ENCODE measurements at places on chromosomes 3 and 15.

DNA sequence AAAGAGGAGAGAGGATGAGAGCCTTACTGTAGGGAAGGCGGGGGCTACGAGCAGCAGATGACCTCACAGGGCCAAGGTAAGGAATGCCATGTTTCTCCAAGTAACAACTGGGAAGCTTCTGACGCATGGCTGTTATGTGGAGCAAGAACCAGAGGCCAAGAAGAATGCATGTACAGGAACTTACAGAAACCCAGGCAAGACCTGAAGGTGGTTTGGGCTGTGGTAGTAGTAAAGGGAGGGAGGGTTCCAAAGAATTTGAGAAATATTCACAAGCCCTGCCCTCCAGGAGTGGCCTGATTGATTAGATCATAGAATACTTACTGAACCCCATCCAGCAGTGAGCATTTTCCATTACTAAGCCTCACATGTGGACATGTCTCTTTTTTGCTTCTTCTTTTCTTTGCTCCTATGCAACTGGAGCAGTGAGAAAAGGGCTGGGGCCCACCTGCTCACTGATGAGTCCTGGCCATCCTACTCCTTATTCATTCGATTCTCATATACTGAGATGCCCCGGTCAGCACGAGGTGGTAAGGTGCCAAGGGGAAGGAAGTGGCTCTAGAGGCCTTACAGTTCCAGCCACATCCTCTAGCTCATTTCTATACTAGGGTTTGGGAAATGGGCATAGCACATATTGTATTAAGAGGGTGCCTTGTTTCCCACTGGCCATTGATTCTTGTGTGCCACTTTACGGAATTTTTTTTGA is 8.3 kb upstream of the SLC12A8 start:
- DNase-seq = peak; percentile 33

- DNase-seq = no peak
Observed at GRCh38 chr3:134859341-134859740, 64.3 kb downstream of the EPHB1 start.

DNA sequence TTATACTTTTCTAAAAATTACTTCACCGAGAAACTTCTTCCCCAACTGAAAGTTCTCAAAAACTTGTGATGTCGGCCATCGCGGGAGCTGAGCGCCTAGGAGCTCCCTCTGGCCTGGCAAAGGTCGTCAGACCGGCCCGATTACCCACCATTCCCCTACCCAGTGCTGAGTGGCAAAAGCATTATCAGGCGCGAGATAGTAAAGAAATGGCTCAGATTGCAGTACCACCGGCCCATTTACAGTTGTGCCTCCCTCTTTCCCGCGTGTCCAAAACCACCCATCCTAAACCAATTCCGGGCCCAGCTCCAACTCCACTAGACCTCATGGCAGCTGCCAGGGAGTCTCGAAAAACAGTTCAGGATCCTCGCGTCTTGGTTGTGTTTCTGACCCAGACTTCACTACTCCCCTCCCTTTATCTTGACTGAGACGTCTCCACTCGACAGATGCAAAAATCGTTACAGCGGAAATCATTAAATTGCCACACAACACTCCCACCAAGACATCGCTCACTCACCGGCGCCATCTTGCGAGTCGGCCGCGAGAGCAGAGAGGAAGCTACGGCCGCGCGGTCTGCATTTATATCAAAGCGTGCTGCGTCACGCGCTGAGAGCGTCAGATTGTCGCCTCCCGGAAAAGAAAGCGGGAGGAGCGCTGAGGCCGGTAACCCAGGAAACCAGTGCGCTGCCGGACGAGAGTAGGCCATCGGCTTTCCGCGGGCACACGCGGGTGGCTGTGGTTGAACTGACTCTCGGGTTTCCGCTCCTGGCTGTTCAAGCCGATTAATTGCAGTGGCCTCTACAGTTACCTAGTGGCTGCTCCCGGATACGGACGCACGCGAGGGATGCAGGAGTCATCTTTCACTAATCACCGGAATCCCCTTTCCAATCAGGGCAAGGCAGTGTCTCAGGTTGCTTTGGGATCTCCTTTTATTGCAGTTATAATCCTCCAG is at the start of gene RPL22L1:
RPL22L1 (minus strand) TSS at position 551 of the 949 bp plus-strand sequence; CDS start at position 523, 28 bp downstream.
- DNase-seq = peak; percentile 96

GRCh38 chr3:181613191-181613590 is 98.5 kb upstream of the SOX2 start:
- no peak for DNase-seq

- DNase-seq = no peak
Observed at GRCh38 chr3:168470380-168470779, 374.7 kb upstream of the GOLIM4 start.

DNA sequence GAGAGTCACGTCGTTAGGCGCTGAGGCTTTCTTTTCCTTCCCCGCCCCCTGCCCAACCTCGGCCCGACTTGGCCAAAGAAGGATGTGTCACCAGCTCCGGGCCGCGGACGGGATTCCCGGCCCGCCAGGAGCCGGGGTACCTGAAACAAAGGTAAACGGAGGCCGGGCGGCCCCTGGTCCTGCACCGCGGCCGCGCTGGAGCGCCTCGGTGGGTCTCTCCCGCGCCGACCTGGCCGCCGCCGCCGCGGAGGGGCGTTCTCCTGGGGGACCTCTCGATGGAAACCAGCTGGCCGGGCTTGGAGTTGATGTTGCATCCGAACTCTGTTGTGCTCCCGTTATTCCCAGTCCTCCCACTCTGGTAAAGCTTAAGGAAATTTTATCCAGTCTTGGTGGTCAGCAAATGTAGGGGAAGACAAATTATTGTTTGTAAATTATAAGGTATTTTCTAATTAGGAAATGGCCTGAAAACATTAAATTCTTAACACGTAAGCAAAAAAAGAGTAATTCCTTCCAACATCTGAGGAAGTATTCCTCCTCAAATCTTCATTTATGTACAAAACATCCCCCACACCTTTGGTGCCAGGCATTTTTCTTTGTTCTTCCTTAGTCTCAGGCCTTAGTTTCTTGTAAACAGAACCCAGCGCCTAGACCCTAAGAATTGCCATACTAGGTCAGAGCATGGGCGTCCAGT is 888 bp downstream of the PPP2R3A start:
- no peak for DNase-seq

DNA sequence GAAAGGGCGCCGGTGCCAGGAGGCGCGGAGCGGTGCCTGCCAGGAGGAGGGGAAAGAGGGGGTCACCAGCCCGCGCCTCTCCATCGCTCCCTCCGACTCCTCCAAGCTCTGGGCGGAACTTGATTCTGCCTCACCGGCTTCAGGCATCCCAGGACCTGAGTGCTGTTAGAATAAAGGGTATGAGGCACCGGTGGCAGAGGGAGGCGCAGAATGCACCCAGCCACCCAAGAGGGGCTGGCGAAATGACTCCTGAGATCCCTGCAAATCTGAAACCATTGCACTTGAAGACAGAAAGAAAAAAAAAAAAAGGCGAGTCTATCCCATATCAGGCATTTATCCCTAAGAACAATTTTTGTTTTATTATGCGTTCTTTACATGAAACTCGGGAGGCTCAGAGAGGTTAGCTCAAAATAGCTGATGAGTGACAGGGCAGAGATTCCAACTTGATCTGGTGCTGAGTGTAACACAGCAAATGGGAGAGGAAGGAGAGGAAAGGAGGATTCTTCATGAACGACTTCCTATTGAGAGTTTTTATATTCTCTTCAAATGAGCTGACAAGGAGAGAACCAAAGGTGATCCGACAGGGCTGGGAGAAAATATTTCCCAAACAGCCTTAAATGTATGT is 157.0 kb upstream of the FRMD4B start:
- no peak for DNase-seq

- peak; percentile 13 for DNase-seq
Observed at GRCh38 chr3:154176036-154176435, 54.8 kb downstream of the ARHGEF26 start.

GRCh38 chr15:101566748-101567488 is 77.4 kb upstream of the PCSK6 start:
- DNase-seq = no peak

GRCh38 chr3:45093176-45093575 is 53.0 kb downstream of the CDCP1 start:
- no peak for DNase-seq

DNA sequence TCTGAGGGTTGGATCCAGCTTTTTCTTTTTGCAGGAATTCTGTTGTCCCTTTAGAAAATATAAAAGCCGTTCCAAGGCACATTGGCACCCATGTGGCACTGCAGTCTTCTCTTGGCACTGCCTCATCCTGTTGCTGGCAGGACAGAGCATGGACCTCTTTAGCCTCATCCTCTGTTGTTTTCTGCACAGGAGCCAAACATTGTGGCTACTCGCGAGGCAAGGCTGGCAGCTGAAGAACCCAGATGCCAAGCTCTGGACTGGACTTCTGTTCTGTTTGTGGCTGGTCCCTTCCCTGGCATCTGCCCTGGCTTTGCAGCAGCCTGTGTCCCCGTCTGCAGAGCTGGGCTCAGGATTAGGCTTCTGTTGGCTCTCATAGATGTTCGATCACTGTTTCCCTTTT is 224.7 kb upstream of the TBC1D5 start:
- no peak for DNase-seq

DNA sequence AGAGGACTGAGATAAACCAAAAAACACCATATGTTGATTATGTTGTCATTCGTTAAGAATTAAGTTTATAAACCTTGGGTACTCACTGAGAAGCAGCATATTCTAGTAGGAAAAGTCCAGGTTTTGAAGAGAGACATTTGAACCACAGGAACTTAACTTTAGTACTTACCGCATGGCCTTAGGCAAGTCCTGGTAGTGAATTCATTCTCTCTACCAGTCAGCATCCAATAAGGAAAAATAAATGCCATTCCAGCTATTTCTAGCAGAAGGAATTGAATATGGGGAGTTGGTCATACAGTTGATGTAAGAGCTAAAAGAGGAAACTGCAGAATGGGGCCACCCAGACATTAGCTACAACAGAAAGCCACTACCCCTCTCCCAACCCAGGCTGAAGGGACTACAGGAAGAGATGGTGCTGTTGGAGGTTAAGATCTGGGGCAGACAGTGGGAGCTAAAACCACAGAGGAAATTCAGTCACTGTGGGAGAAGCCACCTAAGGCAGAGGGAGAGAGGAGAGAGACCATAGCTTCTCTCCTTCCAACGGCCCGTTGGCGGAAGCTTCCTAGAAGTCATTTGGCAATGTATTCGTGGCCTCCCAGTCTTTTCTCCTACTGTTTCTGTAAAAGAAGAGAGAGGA is 133.8 kb upstream of the RARB start:
- DNase-seq = no peak

- no peak for DNase-seq
Observed at GRCh38 chr3:197820550-197821335, 29.7 kb downstream of the LRCH3 start.

DNA sequence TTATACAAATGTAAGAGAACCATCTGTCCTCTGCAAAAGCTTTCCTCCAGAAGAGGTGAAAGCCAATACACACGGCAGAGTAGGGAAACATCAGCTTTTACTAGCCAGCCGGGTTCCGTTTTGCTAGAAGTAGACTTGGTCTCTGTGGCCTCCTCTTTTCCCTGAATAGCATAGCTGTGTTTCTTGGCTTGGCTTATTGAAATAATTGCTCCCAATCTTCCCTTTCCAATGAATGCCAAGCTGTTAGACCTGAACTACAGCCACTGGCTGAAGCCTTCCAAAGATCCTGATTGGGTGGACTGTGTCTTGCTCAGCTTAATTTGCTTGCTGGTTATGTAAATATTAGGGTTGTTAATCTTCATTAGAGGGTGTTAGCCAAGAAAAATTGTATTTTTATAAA is 157.8 kb upstream of the ROPN1 start:
- no peak for DNase-seq

DNA sequence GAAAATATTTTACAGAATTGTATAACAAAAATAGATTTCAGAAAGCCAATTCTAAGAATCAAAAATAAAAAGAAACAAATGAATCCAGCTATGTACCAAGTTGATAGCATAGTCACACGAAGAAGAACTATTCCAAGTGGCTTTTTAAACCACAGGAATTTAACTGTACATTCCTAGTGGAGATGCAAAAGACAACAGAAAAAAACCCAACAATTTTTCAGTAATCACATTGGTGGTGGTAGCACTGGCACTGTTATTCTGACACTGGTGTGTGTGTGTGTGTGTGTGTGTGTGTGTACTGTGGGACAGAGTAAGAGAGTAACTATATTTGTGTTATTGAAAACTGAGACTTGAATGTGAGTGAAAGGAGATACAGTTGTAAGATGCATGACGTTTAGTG is 9.1 kb downstream of the BFSP2 start:
- DNase-seq = peak; percentile 91

GRCh38 chr3:172630316-172630715 is 80.6 kb downstream of the NCEH1 start:
- no peak for DNase-seq

- DNase-seq = no peak
Observed at GRCh38 chr3:21509731-21510470, 241.1 kb downstream of the ZNF385D start.

DNA sequence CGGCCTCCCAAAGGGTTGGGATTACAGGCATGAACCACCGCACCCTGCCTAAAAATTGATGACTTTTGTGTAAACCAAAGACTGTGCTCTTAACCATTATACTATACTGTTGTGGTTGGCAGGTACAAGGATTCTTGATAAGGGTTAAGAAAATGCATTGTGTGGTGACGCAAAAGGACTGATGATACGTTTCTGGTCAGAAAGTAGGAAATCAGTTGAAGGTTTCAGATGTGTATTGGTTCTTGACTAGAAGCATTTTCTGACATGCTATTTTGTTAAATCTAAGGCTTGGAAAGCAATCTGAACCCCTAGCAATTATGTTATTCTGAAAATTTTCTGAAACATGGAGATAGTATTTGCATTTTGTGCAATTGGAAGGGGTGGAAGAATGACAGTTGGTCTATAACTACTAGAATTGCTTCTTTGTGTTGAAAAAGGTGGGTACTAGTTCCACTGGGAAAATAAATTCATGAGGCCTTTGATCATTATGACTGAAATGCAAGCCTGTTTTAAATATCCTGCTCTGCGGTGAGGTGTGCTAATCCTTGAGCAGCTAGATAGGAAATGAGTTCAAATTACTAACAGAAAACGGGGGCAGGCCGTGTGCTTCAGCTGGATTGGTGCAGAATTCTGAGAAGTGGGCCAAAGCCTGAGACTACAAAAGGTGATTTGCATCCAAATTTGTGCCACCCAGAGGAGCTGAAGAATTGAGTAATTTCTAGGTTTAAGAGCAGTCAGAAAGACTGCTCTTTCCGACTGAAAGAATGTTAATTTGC is 66.0 kb upstream of the LRRFIP2 start:
- no peak for DNase-seq

Measured in fibroblast of skin of scalp (primary cell).